ENCODE measurements at places on chromosomes 7 and 10.

- DNase-seq, result no peak
These were observed 13.9 kb upstream of the NKX6-2 start for GRCh38 chr10:132799865-132800264.

- DNase-seq, result no peak
These were observed 15.3 kb upstream of the AKR1C1 start for GRCh38 chr10:4947635-4948596.

DNA sequence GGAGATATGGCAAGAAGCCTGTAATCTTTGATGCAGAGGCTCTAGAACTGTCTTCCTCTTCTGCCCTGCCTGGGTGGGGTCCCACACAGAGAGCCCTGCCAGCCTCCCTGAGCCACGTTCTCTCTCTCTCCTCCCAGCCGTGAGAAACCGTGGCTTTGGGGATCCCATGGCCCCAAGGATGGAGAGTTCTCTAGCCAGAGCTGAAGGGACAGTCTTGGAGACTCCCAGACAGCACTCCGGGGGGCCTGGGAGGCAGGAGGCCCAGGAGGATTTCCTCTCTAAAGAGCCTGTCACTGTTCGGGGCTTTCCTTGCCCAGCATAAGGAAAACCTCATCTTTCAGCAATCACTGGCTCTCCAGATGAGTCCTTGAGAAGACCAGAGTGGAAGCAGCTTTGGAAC is 227.1 kb downstream of the ARHGAP12 start:
- no peak for DNase-seq

DNA sequence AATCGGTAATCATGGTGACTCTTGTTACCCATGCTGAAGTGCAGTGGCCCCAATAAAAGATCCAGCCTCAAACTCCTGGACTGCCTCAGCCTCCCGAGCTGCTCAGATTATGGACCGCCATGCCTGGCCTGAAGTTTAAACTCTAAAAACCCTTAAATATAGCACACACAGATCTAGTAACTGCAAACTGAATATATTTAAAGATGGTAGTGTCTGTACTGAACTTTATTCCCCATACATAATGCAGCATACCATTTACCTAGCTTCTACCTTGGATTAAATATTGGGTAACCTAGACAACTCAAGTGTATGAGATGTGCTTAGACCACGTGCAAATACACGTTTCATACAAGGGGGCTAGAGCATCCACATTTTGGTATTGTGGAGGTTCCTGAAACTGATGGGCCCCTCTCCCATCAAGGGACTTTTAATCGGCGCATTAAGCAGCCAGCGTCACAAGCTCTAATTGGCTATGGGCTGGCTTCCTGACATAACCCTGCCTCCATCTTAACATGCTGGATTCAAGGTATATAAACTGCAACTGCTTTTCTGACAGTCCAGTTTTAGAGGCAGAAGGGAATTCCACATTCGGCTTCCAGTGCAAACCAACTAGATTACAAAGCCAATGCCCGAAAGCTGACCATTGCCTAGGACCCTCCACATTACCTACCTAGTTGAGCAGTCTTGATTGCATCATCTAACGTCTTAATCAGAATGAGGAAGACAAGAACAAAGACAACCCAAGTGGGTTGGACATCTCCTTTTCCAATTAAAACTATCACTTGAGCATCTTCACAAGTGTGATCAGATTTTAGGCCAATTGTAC is 13.0 kb downstream of the HNRNPA2B1 start:
- DNase-seq, result no peak

- DNase-seq, result peak; percentile 68
These were observed 3.1 kb upstream of the SLC18A3 start for GRCh38 chr10:49606981-49607535.

DNA sequence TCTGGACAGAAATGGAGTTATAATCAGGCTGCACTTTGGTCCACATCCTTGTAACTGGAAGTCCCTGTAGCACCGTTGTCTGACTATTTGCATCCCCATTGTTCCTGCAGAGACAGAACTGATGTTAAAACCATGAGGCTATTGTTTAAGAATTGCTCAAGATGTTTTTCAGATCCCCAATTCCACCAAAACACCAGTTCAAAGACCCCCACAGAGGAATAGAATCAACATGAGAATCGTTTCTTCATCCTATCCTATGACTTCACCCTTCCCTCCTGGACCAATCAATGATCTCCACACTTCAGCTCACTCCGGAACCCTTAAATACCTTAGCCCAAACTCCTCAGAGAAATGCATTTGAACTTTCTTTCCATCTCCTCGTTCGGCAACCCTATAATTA is 57.1 kb upstream of the GRID1 start:
- no peak for DNase-seq

- no peak for DNase-seq
These were observed 3.5 kb downstream of the ESYT2 start for GRCh38 chr7:158825628-158826289.

GRCh38 chr7:73730485-73730884 is 8.1 kb downstream of the ABHD11 start:
- no peak for DNase-seq

DNA sequence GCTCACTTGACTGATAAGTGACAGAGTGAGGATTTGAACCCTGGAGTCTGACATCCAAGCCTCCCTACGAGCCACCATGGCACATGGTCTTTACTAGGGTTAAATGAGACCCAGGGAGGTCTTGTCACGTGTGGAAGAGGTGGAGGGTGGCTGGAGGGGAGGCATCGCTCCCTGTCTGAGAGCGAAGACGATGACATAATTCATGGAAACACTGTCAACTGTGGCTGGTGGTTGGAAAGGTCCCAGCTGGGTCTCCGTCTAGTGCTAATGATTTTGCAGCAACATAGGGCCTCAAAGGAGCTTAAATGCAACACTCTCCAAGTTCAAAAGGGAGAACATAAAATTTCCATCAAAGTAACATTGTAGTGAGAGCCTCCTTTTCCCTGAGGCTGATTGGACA is 99.9 kb upstream of the BAIAP2L1 start:
- DNase-seq, result no peak

DNA sequence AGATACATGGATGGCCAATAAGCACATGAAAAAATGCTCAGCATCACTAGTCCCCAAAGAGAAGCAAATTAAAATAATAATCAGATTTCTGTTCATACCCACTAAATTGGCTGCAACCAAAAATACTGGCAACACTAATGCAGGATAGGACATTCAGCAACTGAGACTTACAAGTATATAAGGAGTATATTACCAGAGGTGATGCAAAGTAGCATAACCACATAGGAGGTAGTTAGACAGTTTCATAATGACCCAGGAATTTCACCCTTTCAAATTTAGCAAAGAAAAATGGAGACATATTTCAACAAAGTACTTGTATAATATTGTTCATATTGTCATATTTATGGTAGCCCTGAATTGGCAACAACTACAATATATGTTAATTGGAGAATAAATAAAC is 727.8 kb downstream of the GRID1 start:
- DNase-seq, result no peak

- no peak for DNase-seq
These were observed 58.1 kb downstream of the WNT2 start for GRCh38 chr7:117264716-117265115.

- DNase-seq, result peak; percentile 58
These were observed 22.8 kb downstream of the RGR start for GRCh38 chr10:84267503-84268126.

DNA sequence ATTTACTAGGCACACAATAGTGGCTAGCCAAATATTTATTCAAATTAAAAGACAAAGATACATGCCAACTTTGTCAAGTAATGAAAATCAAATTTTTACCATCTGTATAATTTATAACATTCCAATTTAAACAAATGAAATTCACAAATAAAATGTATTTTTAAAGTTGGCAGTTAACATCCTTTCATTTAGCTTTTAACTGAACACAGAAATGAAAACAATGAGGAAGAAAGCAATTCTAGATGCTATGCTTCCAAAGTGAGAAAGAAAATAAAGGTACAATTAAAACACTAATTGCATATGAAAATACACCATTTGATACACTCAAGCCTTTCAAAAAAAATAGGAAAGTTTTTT is 123.1 kb downstream of the MPP7 start:
- DNase-seq, result no peak

DNA sequence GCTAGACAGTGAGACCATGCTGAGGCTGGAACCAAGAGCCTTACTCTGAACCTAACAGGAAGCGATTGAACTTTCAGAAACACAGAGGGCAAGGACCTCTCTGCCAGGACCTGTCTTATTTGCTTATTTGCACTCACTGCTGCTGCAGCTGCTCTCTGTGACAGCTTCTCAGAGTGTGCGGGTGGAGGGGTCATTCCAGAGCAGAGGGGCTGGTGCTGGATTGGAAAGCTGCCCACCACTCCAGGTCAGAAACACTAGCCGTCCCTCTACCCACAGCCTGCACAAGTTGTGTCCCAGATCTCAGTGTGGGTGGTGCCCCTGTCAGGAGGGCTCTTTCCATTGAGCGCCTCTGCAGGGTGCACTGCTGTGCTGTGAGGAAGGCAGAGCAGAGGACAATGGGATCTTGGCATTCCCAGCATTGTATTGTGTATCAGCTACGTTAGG is 126.2 kb downstream of the CCNY start:
- no peak for DNase-seq

DNA sequence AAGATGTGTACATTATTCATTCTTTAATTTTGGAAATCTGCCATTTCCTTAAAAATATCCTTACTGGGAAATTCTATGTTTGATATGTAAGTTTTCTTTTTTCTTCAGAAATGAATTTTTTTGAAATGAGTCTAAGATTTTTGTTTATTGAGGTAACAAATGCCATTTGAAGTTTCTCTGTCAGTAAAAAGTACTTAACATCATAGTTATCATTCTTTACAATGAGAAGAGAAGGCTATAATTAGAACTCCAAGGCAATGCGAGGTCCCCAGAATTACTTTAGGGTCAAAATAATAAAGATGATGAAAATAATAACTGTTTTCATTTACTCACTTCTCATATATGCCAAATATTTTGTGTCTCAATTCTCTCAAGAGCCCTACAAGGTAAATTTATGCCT is 37.0 kb upstream of the RHOBTB1 start:
- no peak for DNase-seq

DNA sequence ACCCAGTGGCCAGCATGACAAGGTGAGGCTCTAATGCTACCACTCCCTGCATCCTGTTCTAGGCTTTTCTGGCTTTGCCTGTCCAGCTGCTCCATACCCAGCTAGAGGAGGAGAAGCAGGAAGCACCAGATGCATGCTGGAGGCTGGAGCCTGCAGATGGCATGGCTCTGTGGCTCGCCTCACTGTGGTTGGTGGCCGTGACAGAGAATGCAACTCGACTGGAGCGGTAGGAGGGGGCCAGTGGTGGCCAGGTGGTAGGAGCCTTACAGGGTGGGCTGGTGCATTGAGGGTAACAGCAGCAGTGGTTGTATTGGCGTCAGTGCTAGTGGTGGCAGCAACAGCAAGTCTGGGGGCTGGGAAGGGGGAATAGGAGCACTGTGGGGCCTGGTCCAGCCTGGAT is 128.6 kb downstream of the ZNF248 start:
- DNase-seq, result no peak

DNA sequence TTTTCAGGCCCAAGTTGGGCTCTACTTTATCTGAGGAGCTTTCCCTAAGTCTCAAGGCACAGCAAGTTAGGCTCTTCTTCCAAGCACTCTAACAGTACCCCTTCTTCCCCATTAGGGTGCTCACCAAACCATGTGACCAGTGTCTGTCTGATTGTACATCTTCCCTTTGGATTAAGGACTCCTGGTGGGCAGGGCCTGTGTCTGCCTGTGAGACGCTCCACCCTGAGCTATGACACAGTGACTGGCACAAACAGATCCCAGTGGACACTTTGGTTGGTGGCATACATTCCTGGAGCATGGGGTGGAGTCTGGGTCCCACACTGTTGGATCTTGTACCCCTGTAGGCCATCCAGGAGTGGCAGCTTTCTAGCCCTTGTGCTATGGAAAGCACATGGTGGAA is 23.8 kb downstream of the PLPP4 start:
- no peak for DNase-seq

DNA sequence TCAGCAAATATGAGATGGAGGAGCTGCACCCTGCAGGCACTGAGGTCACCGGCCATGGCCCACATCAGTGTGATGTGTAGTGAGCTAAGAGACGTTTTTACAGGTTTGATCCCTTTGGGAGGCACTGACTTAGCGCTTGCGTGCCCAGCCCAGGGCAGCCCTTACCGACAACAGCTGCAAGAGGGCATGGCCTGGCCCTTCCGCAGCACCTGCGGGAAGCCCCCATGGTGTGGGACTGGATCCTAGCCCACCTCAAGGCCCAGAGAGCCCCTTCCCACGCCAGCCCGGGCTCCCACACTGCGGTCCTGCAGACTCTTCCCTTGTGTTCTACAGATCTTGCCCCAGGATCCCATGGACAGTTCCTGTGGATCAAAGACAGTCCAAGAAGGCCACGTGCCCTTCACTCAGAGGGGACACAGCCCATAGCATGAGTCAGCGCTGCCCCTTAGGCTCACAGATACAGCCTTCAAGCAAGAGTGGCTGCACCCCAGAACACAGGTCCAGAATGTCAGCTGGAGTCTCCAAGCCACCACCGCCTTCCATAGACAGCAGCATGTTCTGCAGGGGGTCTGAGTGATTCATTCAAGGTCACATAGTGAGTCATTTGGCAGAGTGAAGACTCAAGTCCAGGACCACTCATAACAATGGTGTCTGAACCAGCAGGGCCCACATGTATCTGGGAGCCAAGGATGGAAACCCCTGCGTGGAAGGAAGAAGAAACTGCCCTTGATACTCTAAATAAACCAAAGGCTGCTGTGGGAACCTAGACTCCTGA is 25.4 kb downstream of the TLL2 start:
- DNase-seq, result no peak

DNA sequence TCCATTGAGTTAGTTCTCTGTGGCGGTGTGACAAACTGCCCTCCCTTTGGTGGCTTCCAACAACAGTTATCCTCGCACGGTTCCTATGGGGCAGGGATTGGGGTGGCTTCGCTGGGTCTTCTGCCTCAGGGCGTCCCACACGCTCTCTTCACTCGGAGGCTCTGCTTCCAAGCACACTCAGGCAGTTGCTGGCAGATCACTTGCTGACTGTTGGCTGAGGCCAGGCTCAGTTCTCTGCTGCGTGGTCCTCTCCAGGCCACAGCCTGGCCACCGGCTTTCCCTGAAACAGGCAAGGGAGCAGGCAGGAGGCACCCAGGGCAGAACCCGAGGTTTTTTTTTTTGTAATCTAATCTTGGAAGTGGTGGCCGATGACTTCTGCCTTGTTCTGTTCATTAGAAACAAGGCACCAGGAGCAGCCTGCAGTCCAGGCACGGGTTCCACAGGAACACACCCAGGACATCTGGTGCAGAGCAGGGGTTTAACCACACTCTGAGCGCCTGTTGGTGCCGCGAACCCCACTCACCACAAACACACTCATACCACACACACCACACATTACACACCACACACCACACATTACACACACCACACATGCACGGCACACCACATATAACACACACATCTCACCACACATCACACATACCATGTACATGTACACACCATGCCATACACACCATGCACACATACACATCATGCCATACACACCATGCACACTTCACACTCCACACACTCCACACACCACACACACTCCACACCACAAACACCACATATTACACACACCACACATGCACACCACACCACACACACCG is 112.2 kb downstream of the PTPN20 start:
- no peak for DNase-seq

Data from stimulated activated CD8-positive, alpha-beta memory T cell treated with anti-CD3 and anti-CD28 coated beads, Interleukin-2, amount 100 ng/mL, for 48 hours (primary cell).